ENCODE measurements at places on chromosomes 2 and 18.

- DNase-seq, result no peak
Measured at GRCh38 chr2:121242976-121243375, 42.0 kb downstream of the TFCP2L1 start.

- no peak for DNase-seq
Measured at GRCh38 chr2:179332903-179333302, 68.3 kb upstream of the SESTD1 start.

- DNase-seq, result no peak
Measured at GRCh38 chr18:36757081-36757480, 71.7 kb downstream of the TPGS2 start.

DNA sequence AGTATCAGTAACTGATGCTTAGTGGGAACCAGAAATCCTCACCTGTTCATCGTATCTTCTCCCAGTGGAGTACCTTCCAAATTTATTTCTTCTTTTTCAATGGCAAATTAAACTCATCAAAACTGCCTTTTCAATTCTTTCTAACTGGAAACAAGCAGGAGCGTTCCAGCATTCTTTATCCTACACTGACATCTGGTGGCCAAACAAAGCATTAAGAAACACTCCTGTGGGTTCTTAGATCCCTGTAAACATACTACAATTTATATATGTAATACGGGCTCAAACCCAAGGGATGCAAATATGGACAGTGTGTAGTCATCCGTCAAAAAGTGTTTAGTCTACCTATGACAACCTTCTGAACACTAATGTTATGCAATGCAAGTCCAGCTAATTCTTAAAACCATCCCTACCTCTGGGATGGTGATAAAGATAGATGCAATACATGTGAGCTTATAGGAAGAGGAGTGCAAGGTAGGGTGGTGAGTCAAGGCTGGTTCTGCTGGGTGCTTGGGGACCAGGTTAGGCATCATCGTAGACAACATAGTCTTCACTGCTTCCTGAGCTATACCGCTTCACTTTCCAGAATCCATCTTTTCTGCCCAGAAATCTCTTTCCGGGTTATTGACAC lies 375.0 kb downstream of the CTNNA2 start:
- peak; percentile 23 for DNase-seq

- no peak for DNase-seq
Measured at GRCh38 chr2:161414042-161415033, 1.8 kb upstream of the TBR1 start.

GRCh38 chr2:205387350-205388055 lies 294.8 kb upstream of the NRP2 start:
- no peak for DNase-seq

GRCh38 chr2:1582891-1583341 lies 161.4 kb downstream of the PXDN start:
- DNase-seq, result no peak

- DNase-seq, result no peak
Measured at GRCh38 chr2:148578493-148578884, 66.1 kb upstream of the EPC2 start.

GRCh38 chr2:44310287-44310686 lies 35.0 kb downstream of the SLC3A1 start:
- no peak for DNase-seq

DNA sequence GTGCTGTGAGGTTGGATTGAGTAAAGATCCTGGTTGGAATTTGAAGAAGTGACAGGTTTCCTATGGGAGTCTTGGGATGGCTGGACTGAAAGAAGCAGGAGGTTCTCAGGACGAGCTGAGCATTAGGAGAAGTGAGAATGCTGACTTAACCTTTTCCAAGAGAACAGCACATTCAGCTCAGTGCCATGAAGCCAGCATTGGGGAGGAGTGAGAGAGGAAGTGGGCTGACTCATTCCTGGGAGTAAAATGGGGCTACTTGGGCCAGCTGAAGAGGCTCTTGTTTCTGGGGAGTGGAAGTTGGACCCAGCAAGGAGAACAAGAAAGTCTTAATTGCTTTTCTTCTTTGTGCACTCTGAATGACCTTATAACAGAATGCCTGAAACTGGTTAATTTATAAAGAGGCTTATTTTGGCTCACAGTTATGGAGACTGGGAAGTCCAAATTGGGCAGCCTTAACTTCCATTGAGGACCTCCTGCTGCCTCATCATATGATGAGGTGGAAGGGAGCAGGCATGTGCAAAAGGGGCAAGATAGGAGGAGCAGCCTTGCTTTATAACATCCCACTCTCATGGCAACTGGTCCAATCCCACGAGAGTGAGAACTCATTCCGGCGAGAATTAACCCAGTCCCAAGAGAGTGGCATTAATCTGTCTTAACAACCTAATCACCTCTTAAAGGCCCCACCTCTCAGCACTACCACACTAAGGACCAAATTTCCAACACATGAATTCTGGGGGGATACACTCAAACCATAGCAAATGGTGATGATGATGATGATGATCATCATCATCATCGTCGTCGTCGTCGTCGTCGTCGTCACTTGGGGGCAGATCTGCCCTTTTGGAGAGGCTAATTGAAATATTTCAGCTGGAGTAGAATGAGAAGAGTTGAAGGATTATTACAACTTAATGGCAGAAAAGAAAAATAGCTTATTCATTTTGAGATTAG lies 26.1 kb downstream of the DGUOK start:
- peak; percentile 51 for DNase-seq

GRCh38 chr2:105557021-105557920 lies 158.4 kb upstream of the FHL2 start:
- no peak for DNase-seq

- DNase-seq, result no peak
Measured at GRCh38 chr2:118705032-118705431, 142.4 kb downstream of the EN1 start.

DNA sequence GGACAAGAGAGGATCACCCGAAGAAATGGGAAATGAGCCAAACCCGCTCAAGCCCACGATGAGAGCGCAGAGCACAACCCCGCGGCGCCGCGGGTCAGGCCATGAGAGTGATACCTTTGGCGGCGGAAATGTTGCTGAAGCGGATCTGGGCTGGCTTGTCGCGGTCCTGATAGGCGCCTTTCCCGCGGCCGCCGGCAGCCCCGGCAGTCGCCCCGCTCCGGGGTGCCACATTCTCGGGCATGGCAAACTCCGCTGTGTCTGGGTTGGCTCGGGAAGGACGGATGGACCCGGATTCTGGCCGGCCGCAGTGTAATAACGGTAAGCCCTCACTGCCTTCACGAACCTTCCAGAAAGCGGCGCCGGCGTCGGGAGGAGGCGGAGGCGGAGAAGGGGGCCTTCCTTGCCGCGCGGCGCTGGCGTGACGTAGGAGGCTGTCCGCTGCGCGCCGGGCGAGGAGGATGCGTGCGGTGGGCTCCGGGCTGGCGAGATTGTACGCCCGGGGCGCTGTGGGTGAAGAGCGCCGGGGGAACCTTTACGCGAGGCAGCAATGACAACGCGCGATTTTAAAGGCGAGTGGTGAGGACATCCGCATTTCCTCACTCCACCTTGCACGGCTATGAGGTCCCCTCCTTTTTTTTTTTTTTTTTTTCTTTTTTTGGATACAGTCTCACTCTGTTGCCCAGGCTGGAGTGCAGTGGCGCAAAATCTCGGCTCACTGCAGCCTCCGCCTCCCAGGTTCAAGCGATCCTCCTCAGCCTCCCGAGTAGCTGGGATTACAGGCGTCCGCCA lies at the start of gene CCT4:
CCT4 (minus strand) TSS at position 390 of the 789 bp plus-strand sequence; CDS start at position 241, 149 bp downstream.
- peak; percentile 90 for DNase-seq

GRCh38 chr2:202084265-202084664 lies 11.2 kb downstream of the KIAA2012 start:
- no peak for DNase-seq

DNA sequence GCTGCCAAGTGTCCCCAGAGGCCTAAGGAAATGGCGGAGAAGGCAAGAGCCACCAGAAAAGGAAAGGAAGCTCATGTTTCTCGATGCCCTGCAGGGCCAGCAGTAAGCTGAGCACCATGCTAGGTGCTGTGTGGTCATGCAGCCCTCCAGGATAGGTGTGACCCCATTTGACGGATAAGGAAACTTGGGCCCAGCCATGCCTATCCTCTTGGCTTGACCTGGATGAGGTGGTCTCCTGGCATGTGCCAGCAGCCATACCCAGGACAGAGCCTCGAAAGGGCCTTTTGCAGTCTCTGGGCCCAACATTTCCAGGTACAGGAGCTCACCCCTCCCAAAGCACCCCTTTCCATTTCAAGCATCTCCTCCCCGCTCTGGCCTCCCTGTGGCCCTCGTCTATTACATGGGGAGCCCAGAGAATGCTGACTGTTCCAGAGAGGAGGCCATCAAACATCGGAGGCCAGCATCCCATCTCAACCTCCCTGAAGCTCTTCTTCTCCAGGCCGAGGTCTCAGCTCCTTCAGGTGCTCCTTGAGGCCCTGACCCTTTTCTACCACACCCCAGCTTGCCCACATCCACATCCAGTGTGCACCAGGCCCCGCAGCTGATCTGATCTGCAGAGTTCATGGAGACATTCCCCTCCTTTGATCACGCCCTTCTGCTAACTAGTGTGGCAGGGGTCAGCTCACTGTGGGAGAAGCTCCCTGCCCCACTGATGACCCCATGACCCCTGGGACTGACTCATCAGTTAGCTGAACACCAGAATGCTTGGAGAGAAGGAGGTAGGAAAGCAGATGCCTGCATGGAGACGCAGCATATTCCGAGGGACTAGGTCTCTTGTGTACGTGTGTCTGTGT lies 208.4 kb downstream of the TNS1 start:
- no peak for DNase-seq

DNA sequence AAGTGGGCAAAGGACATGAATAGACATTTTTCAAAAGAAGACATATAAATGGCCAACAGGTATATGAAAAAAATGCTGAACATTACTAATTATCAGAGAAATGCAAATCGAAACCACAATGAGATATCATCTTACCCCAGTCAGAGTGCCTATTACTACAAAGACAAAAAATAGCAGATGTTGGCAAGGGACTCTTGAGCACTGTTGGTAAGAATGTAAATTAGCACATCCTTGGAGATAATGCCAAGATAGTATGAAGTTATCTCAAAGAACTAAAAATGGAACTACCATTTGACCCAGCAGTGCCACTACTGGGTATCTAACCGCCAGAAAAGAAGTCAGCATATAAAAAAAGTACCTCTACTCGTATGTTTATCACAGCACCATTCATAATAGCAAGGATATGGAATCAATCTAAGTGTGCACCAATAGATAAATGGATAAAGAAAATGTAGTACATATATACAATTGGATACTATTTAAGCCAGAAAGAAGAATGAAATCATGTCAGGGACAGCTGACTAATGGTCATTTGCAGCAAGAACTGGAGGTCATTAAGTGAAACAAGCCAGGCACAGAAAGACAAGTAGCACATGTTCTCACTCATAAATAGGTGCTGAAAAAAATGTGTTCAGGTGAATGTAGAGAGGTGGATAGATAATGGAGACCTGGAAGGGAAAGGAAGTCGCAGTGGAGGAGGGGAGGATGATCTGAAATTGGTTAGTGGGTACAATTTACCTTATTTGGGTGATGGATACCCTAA lies 141.7 kb upstream of the B3GNT2 start:
- DNase-seq, result no peak

GRCh38 chr2:8216397-8216796 lies 465.5 kb upstream of the ID2 start:
- no peak for DNase-seq

- no peak for DNase-seq
Measured at GRCh38 chr2:173458991-173459780, 104.5 kb downstream of the CDCA7 start.

DNA sequence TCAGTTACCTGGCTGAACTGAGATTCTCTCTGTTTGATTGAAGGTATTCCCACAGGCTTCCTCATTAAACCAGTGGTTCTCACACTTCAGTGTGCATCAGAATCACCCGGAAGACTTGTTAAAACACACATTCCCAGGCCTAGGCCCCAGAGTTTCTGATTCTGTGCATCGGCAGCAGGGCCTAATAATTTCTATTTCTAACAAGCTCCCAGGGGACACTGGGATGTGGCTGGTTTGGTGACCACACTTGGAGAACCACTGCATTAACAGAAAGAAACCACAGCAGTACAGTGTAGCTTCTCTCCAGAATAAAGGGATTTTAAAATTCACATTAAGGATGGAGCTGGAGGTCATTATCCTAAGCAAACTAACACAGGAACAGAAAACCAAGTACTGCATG lies 6.5 kb downstream of the MRO start:
- no peak for DNase-seq

DNA sequence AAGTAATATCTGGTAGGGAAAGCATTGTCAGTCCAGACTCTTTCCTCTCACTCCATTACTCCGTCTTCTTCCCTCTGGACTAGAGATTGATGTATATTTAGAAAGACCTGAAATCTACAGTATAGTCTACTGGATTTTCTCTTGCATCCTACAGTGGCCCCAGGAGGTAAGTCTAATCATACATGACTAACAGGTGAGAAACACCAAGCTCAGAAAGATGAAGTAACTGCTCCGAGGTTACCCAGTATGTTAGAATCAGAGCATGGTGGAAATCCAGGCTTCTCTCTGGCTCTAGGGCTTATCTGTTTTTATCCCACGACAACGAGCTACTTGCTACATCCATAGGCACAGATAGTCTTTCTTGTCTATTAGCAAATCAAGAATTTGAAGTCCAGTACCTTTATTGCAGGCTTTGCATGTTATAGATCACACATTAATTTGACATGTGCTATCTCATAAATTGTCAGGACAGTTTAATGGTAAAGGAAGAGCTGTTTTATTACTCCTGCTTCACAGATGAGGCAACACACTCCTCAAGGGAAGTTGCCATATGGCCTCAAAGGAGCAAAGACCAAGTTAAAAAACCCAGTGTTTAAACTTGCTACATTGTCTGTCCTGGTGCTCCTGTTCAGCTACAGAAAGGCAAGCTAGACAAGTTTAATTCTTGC lies 484.3 kb downstream of the THSD7B start:
- DNase-seq, result no peak

GRCh38 chr2:208579678-208580077 lies 173.1 kb downstream of the PTH2R start:
- no peak for DNase-seq

- DNase-seq, result no peak
Measured at GRCh38 chr2:73177645-73178255, 24.6 kb upstream of the NOTO start.

GRCh38 chr2:241656190-241656741 lies 18.8 kb downstream of the ATG4B start:
- no peak for DNase-seq

GRCh38 chr2:37895140-37895539 lies 29.9 kb upstream of the RMDN2 start:
- no peak for DNase-seq

Data from CD4-positive, alpha-beta T cell treated with Interleukin-4 for 1 hour (primary cell).